RKO (cell line): ENCODE measurements at places on chromosomes 2 and 18.
A peak's percentile ranks its signal among the peaks of the same experiment; 100 is the strongest.

DNA sequence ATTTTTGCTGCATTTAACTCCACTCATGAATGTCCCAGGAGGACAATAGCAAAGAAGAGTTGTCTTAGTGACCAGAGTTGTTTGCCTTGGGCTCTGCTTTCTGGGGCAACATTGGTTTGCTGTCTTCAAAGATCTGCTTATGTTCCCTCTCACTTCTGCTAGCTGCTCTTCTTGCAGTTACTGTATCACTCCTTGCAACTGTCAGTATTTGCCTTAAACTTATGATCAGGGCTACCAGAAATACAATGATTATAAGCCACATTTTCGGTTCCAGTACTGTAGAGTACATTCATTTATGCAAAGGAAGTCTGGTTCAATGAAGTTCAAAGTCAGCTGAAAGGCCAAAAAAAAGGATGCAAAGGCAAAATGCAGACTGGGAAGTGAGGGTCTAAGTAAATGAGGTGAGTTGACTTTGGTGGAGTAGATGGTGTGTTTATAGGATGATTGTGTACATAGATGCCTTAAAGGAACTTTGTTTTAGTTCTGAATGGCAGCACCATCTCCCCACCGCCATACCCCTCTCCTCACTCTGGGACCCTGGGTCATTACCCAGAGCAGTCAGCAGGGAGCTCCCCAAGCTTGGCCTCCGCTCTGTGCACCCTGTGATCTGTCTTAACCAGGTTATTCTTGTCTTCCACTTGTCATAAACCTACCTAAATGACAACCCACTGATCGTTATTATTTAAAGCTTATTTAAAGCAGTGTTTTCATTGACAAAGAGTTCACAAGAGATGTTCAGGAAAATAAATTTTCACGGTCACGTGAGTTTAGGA is 236.0 kb downstream of the DOK6 start:
- no peak for DNase-seq

DNA sequence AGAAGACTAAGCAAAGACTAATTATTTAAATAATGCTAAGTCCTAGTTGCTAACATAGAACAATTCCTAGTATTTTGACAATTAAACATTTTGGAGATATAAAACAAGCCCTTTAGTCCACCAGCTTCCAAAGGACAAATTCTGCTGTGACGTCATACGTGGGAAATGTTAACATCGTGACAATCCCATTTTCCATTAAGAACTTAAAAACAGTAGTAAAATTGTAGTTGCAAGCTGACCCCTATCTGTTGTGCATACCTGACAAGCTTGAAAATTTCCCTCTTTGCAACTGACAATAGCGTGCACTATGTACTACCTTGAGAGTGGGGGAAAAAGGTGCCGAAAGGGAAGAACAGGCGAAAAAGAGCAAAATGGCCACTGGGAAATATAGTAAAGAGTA is 279.8 kb downstream of the ZNF521 start:
- DNase-seq: no peak

DNA sequence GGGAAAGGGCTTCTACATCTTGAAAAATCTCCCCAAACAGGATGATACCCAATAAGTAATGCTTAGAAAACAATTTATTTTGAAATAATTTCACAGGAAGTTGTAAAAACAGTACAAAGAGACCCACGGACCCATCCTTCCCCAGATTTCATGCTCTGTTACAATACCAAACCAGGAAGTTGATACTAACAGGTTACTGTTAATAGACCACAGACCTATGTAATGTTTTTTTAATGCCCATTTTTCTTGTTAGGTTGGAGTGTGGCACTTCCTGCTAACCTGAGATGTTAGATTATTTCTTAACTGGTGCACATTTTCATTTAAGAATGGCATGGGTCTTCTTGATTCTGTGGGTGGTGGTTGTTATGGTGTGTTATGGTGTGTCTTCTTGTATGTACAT is 21.4 kb upstream of the MGAT5 start:
- DNase-seq: no peak

- no peak for DNase-seq
Observed at GRCh38 chr18:28161608-28162599, 15.0 kb downstream of the CDH2 start.

DNA sequence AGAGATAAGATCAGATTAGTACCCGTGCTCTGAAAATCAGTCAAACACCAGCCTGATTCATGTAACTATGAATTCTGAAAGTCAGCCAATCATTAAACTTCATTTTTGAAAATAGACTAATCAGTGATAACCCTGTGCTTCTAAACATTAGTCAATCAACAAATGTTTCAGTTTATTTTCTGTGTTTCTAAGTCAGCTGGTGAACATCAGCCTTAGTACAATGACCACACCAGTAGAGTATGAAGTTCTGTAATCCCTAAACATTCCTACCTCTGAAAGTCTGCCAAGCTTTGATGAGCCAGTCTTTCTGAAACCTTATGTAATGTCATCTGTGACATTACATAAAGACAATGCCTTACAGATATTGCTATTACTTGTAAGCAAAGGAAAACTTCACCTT is 807.4 kb upstream of the CRIM1 start:
- DNase-seq: peak; percentile 33

DNA sequence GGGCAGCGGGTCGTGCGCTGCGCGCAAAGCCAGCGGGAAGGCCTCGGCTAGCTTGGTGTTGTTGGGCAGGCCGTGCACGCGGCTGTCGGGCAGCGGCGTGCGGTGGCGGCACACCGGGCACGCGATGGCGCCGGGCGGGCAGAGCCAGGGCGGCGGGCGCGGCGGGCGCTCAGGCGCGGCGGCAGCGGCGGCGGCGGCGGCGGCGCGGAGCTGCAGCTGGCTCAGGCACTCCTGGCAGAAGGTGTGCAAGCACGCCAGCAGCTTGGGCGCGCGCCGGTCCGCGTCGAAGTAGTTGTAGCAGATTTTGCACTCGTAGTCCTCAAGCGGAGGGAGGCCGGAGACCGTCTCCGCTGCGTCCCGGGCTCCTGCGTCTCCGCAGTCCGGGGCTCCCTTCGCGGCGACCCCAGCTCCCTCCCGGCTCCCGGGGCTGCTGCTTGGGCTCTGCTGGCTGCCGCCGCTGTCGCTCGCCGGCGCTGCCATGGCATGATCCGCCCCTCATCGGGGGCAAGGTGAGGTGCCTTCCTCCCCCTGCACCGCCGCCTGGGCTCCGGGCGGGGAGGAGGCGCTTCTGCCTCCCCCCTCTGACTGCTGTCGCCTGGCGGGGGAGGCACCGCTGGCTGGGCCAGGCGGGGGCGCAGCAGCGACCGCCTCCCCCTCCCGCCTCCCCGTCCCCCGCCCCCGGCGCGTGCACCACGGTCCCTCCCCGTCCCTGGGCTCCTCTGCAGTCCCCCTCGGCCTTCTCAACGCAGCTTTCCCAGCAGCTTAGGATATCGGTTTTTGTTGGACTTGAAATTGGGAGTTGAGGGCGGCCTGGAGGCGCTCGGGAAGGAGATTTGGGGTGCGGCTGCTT is 21.0 kb upstream of the PAX3 start:
- DNase-seq: peak; percentile 22

DNA sequence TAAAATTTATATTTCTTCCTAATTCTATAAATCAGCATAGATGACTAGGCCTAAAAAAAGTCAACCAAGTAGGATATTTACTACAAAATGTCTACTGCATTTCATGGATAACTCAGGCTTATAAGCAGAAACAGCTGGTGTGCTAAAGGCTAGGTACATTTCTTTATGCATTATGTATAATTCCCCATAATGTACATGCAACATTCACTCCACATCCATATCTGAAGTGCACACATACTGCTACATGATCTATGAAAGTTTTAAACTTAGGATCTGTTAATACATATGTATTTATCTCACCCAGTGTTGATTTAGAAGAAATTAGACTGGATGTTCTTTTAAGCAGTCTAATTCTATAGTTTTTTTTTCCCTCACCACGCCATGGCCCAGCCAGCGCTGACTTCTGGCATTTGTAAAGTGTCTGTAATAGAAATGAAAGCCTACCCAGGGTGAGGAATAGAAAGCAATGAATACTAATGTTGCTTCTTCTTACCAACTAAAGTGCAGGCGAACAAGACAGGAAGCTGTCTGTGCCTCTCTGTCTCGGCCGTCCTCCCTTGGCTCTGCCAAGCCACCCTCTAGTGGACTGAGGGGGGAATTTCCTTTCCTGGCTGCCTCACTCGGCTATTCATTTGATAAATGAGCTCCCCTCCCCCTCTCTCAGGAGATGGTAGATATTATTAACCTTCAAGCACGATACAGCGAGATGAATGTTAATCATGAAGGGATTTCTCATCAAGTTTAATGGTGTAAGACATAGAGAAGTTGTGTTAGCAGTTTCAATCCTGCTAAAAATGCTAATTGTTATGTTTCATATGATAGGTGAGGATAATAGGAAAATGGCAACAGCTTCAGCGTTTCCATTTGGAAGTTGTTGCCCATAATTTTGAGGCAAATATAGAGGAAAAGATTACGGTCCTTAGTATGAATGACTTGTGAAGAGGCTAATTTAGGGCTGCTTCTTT is 384.5 kb downstream of the MTX2 start:
- peak; percentile 89 for DNase-seq
